ENCODE measurements at places on chromosomes 2 and 18.

DNA sequence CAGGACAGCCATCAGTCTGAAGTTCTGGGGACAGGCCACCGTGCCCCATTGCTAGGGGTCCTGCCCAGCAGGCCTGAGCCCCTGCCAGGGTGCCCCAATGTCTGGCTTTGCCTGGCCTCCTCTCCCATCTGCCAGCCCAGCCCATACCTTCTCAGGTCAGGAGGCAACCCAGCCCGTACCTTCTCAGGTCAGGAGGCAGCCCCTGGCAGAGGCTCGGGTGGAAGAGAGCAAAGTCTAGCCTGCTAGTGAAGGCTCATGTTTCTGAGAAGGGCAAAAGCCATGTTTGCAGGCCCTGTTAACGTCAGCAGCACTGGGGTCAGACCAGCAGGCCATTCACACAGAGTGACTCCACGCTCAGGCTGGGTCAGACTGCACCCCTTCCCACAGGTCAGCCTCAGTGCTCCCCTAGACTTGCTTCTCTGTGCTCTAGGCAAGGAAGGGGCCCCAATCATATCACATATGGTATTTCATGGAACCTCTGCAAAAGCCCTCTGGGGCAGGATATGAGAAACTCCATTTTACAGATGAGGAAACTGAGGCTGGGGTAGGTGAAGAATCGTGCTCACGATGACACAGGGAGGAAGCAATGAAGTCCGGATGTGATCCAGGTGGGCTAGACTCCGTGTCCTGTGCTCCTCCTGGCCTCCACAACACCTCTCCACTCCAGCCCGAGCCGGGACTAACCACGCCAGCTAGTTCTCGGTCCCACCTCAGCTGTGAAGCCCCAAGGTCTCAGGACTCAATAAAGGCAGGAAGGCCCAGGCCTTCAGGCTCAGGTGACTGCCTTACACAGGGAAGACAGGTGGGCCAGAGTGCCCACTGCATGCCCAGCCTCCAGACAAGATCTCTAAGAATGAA is 9.5 kb downstream of the SDC1 start:
- DNase-seq, result no peak

- no peak for DNase-seq
These were observed 221.9 kb downstream of the DYSF start for GRCh38 chr2:71675296-71675695.

DNA sequence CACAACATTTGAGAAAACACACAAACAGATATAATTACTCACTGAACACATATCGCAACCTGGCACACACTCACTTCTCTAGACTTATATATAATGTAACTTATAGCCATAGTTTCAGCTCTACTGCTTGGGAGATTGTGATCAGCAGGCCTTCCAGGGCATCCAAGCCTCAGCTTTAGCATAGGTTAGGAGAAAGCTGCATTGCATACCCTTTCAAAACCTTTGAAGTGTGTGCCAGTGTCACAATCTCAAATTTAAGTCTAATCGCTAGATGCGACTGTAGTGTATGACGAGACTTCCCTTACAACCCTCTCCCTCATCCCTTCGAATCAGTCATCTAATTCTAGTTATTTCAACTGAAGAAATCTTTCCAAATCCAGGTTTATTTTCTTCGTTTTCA is 30.9 kb downstream of the SLC66A3 start:
- no peak for DNase-seq

DNA sequence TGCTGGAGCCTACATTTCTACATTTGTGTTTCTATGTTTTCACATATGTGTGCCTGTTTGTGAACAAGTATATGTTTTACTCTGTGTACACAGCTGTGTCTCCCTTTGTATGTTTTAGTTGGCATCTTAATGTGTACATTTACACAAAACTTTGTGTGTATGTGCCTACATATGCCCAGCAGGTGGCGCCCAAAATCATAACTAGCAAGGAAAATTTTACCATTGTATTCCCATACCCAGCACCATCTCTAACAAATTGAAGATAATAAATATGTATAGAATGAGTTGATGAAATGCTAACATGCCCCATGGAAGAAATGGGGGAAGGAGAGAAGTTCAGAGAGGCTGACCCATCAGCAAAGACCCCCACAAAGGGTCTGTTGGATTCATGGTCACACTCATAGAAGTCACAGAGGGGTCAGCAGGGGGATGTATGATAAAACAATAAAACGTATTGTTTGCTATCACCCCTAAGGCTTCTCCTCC is 48.1 kb downstream of the PKDCC start:
- DNase-seq, result peak; percentile 70

DNA sequence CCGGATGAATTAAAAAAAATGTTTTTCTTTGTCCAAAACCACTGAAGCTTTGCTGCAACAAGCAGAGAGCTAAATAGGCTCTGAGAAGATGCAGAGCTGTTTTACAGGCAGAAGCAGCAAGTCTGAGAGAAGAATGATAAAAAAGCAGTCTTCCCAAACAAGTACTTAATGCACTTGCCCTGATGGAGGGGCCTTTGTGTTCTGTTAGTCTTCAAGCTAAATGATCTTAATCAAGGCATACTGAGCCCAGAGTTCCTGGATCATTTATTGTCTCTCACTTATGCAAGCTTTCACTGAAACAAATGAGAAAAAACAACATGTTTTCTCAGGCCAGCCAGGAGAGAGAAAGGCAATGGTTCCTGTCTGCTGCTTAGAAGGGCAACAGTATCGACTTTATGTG is 152.5 kb downstream of the CLIP4 start:
- no peak for DNase-seq

GRCh38 chr18:55047546-55047945 is 88.3 kb upstream of the CCDC68 start:
- no peak for DNase-seq
